Caki2 (cell line): ENCODE measurements at places on chromosomes 16 and 17. TPM values are rescaled to one million over a fixed set of nuclear protein-coding genes. Genes with fewer than 3 reads are reported as not detected.

DNAAF1 gene
- total RNA-seq = 0.64 TPM in 1 of 2 replicates, not detected in the other

SLC25A10 gene
- 93.2 and 105 TPM in 2 replicates for total RNA-seq

SLC35G6 gene
- not detected in 2 replicates for total RNA-seq

MIEF2 gene
- 24.6 and 28.4 TPM in 2 replicates for total RNA-seq

IST1 gene
- 157 and 197 TPM in 2 replicates for total RNA-seq

MYL4 gene
- total RNA-seq = not detected in 2 replicates

PMFBP1 gene
- 1.5 and 3.4 TPM in 2 replicates for total RNA-seq

DNA sequence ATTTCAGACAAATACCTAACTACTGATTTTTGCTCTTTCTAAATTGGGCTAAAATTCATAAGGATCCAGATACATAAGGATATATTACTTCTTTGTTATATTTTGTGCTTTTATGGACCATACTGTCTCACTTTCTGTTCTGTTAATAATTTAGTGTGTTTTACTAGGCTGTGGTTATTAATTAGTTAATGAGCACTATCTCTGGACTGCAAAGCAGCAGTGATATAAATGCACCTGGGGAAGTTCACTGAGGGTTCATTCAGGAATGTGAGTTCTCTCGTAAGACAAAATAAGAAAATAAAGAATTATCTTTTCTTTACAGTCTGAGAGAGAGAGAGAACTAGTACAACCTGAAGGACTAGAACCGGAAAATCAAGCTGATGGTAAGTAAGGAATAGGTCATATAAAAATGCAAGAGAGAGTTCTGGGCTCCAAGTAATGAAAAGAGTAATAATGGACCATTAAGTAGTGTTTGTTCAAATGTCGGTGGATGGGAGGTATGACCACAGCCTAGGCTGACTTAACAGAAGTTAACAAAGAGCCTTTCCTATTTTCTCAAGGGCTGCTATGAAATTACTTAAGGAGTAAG lies 55.6 kb downstream of the IKZF3 start:
- no peak for DNase-seq

- DNase-seq = peak; percentile 98
Observed at GRCh38 chr17:42422958-42423712, at the start of gene CAVIN1. TSS of gene CAVIN1 (minus strand) at chr17:42423256. CDS start at chr17:42423097, 159 bp downstream.

- no peak for DNase-seq
Observed at GRCh38 chr17:45289301-45290268, 27.2 kb downstream of the MAP3K14 start.

DNA sequence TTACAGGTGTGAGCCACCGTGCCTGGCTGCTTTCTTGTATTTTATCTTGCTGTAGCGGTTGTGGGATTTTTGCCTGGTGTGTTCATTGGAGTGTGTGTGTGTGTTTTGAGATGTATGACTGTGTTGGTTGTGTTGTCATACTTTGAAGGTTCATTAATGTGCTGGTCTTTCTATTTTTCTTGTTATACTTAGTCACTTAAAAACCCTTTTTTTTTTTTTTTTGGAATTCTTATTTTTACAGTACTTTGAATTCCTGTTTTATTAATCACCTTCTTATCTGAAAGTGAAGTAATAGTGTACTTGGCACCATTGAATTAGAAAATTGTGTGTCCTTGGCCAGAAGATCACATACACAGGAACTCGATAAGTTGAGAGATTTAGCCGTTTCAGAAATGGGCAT lies 30.2 kb downstream of the TENT4B start:
- DNase-seq = peak; percentile 77

- DNase-seq = no peak
Observed at GRCh38 chr17:39447561-39447960, 3.5 kb downstream of the MED1 start.

- no peak for DNase-seq
Observed at GRCh38 chr17:80859002-80859941, 132.4 kb upstream of the CHMP6 start.

- DNase-seq = no peak
Observed at GRCh38 chr17:64466019-64466735, 17.3 kb downstream of the MILR1 start.

DNA sequence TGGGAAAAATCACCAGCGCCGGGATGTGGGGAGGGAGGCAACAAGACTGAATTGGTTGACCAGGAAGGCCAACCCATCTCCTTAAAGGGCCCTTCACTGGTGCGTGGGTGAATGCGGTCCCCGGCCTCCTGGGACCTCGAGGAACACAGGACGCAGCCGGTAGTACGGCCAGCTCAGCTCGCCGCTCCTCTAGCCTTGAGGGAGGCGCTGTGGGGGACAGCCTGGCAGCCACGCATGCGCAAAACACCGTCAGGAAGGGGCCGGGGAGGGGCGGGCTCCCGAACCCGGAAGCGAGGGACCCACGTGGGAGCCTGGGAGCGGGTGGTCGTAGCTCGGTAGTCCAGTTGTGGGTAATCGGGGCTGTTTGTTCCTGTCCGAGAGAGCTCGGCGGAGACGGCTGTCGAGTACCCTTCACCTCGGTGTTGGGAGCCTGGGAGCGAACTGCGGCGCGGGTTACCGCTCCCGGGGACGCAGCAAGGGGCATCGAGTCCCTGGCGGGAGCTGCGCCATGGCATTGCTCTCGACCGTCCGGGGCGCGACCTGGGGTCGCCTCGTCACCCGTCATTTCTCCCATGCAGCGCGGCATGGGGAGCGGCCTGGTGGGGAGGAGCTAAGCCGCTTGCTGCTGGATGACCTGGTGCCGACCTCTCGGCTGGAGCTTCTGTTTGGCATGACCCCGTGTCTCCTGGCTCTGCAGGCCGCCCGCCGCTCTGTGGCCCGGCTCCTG lies at the start of gene MRM1:
TSS of gene MRM1 (plus strand) at position 281 of the 727 bp plus-strand sequence. CDS start at position 509, 228 bp downstream.
- peak; percentile 91 for DNase-seq

DNA sequence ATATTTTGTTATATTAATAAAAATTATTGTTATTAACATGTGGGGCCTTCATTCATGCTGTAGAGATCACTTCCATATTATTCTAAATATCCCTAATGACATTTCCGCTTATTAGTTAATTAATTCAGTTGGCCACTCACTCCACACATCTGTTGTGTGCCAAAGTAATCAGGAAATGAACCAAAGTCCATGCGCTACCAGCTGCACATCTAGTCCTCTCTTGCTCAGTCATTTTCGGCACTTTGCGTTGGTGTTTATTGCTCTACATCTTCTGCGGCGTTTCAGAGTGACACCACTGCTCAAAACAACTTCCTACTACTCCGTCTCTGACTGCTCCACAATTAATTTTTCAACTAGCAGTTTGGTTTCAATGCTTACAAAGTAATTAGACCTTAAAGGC lies 101.4 kb upstream of the ZFHX3 start:
- DNase-seq = no peak

- no peak for DNase-seq
Observed at GRCh38 chr17:45338996-45339535, 22.2 kb upstream of the MAP3K14 start.

GRCh38 chr17:3843935-3844516 lies 2.0 kb downstream of the NCBP3 start:
- peak; percentile 25 for DNase-seq

DNA sequence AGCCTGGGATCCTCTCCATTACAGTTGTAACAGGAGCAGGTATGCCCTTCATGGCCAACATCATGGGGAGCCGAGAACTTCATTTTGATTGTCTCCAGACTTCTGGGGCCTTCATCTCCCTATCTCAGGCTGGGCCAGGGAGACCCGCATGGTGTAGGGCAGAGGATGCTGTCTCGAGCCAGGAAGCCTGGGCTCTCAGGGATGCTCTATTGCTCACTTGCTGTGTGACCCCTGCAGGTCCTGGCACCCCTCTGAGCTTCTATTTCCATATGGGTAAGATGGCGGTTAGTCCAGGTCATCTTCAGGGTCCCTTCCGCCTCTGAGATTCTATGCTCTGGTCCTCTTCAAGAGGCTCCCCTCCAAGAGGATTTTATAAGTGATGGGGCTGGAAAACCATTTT lies 20.6 kb upstream of the RNF135 start:
- DNase-seq = no peak
